Stomach (tissue), 19 donors: ENCODE measurements at places on chromosomes 2 and 18. TPM values are rescaled to one million over a fixed set of nuclear protein-coding genes. Genes with fewer than 3 reads are reported as not detected.

GRCh38 chr2:12048550-12048949, 302.1 kb downstream of the LPIN1 start:
- no peak for DNase-seq

- DNase-seq: peak; percentile 25
These were observed 545 bp downstream of the GLI2 start for GRCh38 chr2:120736202-120736623.

DNA sequence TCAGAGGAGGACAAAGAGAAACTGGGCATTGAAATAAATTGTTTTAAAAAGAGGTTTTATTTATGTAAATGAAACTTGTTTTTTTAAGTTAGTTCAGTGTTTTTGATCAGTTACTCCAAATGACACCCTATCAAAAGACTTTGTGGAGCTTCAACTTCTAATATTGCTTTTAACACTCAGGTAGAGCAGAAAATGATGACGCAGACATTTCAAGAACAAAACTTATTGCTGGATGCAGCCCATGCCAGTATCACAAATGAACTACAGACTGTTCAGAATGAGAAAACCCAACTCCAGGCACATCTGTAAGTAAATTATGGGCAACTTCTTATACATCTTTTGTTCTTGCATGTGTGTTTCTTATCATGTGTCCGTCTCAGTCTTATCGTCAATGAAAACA, 36.4 kb downstream of the CCDC150 start:
- no peak for DNase-seq

- DNase-seq: no peak
These were observed 271.2 kb downstream of the GLI2 start for GRCh38 chr2:121006743-121007489.

DNA sequence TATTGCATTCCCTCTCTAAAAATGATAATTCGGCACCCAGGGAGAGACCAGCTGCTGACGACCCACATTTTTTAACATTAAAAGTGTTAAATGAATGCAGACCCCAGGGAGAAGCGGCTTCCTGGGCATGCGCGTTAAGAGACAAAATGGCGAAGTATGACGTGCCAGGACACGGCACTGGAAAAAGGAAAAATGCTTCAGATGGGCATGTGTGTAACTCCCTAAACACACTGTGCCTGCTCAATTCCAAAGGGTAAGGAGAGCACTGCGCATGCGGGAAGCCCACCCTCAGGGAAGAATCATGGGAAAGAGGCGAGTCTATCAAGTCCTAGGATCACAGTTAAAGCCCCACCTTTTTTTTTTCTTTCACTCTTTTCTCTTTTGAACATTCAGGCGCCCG, 58.1 kb downstream of the CYP26B1 start:
- no peak for DNase-seq

GRCh38 chr2:18545384-18545783, 15.1 kb downstream of the RDH14 start:
- DNase-seq: no peak

DNA sequence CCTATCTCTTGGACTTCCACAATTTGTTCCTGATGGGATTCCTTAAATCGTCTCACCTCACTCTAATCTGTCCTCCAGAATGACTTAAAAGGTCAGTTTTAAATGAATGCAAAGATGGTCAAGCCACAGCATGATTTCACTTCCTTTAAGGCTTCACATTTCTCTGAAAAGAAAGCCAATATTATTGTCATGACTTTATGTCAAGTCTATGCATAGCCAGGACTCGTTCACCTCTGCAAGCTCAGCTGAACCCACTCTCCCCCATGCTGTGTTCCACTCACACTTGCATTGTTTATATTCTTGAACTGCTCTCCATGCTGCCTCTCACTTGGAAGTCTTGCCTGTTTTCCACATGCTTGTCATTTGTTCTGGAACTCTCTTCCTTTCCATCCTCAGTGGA, 298.4 kb upstream of the MMADHC start:
- DNase-seq: no peak

- DNase-seq: no peak
These were observed 537.6 kb downstream of the THSD7B start for GRCh38 chr2:137302957-137303356.

DNA sequence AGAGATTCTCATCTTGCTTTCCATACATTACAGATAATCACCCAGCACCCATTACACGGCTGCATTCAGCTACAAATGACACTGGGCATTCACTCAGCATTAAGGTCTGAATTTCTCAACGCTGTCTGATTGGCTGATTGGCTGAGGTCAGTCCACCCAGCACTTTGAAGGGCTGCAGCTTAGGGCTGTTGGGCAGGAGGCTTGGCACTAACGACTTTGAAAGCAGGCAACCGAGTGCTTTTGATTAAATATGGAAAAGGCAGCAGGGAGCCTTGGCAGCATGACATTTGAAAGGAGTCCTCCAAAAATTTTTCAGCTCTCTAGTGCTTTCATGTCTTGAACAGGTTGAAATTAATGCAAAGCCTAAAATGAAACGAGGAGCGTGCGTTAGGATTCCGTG, 253.0 kb downstream of the DCDC2C start:
- no peak for DNase-seq

GRCh38 chr2:49032126-49032525, 122.2 kb downstream of the FSHR start:
- DNase-seq: no peak

DNA sequence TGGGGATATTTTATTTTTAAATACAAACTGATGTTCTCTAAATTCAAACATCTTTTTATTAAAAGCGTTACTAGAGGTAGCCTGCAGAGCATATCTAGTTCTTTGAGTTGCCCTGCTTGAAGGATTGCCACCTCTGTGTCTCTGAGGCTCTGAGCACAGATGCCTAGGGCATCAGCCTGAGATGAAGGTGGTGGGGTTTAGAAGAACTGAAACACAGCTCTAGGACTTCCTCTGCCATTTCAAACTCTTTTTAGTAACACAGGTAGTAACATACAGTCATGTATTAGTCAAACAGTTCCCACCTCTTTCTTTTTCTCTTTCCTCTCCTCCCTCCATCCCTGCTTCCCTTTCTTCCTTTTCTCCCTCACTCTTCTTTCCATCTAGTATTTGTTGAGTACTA, 57.6 kb downstream of the TTC21B start:
- no peak for DNase-seq

DNA sequence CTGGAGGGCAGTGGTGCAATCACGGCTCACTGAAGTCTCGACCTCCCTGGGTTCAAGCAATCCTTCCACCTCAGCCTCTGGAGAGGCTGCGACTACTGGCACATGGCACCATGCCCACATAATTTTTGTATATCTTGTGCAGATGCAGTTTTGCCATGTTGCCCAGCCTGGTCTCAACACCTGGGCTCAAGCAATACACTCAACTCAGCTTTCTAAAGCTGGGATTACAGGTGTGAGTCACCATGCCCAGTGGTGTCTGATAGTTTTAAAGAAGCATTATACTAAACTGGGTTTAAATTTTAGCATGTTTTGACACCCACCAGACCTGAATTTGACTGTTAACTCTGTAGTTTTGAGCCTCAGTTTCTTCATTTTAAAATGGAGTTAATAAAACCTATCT, 109.4 kb upstream of the SLC38A11 start:
- no peak for DNase-seq

GRCh38 chr2:219183151-219183772, 5.2 kb downstream of the RETREG2 start:
- no peak for DNase-seq

DNA sequence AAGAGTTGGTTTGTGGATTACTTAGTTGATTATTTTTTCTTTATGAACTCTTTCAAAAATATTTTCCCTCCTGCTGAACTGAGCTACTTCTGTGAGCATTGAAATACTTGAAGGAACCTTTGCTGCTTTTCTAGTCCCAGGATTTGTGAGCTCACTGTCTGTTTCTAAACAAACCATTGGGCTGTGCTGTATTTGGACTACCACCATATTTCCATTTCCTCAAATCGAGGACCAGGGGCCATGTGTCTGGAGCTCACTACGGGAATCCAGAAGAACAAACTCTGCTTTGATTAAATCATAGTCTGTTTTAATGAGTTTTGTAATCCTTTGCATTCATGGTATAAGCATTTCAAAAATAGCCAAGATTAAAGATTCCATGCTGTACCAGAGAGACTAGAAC, 1.3 kb downstream of the MRPL33 start:
- no peak for DNase-seq

DNA sequence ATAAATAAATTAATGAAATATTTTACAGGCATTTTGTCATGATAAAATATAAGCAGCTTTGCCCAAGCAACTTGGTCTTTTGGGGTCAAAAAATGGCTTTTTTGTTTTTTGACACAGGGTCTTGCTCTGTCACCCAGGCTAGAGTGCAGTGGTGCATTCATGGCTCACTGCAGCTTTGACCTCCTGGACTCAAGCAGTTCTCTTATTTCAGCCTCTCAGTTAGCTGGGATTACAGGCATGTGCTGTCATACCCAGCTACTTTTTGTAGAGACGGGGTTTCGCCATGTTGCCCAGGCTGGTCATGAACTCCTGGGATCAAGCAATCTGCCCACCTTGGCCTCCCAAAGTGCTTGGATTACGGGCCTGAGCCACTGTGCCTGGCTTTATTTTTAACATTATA, 51.0 kb downstream of the ABI2 start:
- DNase-seq: no peak

GRCh38 chr18:394987-395362, 105.5 kb downstream of the COLEC12 start:
- peak; percentile 88 for DNase-seq

- no peak for DNase-seq
These were observed 22.8 kb upstream of the ASNSD1 start for GRCh38 chr2:189638301-189639006.

- DNase-seq: no peak
These were observed 49.9 kb downstream of the TCF7L1 start for GRCh38 chr2:85183076-85183475.

The TIGD1 gene
- 12.1 TPM for total RNA-seq

The XIRP2 gene
- total RNA-seq: 0.18 TPM

The PARD3B gene
- 42.6 TPM for total RNA-seq

The TRIM43 gene
- not detected for total RNA-seq

The CCDC178 gene
- not detected for total RNA-seq

The SERPINB3 gene
- not detected for total RNA-seq

The FOSL2 gene
- total RNA-seq: 227 TPM

The PDIA6 gene
- total RNA-seq: 95.9 TPM

The REG3G gene
- not detected for total RNA-seq

The SFT2D3 gene
- total RNA-seq: 6.7 TPM

The TXNDC2 gene
- not detected for total RNA-seq
